ENCODE measurements at places on chromosomes 12 and 14.
A peak's percentile ranks its signal among the peaks of the same experiment; 100 is the strongest.

GRCh38 chr12:116582610-116583009 lies 23.4 kb downstream of the MAP1LC3B2 start:
- no peak for DNase-seq

GRCh38 chr14:20742132-20742531 lies 3.6 kb upstream of the EDDM3A start:
- no peak for DNase-seq

- no peak for DNase-seq
Observed at GRCh38 chr12:56628671-56629458, 1.3 kb downstream of the BAZ2A start.

DNA sequence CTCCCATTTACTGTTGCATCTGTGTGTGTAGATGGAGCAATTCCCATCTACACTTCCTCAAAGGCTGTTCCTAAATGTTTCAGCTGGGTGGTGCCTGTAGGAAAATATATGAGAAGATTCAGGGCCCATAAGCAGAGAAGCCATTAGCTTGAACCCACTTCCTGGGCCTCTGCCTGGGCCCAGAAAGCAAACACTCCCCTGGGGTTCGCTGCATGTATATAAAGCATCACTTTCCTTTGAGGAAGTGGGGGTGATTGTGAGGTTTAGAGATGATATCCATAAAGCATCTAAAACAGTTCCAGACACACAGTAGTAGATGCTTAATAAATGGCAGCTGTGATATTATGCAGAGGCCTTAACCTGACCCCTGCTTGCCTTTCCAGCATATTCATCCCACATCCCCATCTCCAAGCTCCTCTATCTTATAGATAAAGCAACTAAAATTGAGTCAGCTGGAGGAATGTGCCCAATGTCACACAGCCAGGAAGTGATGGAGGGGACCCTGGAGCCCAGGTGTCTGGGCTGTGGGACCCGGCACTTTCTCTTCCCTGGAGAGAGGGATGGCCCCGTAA lies 280.0 kb upstream of the CRY1 start:
- no peak for DNase-seq

GRCh38 chr12:28536088-28536487 lies 345.8 kb downstream of the CCDC91 start:
- DNase-seq: peak; percentile 51

- DNase-seq: no peak
Observed at GRCh38 chr12:108596854-108597558, 878 bp downstream of the TMEM119 start.

Data from fibroblast of skin of left quadriceps (primary cell).